ENCODE measurements at places on chromosomes 13 and 19. TPM values are rescaled to one million over a fixed set of nuclear protein-coding genes. Genes with fewer than 3 reads are reported as not detected.

DNA sequence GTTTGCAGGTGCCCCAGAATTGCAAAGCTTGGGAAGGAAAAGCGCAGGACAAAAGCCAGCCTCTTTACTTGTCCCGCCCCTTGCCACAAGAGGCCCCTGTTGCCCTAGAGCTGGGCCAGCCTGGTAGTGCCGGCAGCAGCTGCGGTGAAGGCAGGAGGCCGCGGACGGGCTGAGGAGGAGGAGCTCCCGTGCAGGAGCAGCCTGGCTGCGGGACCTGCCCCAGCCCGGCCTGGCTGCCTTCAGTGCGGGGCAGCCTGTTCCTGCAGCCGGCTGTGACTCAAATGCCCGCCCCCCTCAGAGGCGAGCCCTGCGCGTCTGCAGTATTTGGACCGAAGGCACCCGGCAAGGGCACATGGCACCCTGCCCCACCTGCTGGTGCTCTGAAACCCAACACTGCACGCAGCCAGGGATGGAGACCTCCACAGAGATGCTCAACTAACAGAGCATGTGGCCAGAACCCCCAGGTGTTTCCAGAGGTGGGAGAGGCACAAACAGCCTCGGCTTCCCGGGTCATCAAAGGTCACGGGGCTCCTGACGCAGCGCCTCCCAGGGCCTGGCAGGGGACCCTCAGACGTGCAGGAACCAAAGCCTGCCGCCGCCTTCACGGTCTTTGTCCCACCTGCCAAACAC lies 29.7 kb downstream of the NAXD start:
- peak; percentile 55 for DNase-seq

Gene STARD13
- total RNA-seq, result 46.9 TPM

GRCh38 chr13:95185851-95186250 lies 115.4 kb downstream of the ABCC4 start:
- no peak for DNase-seq

DNA sequence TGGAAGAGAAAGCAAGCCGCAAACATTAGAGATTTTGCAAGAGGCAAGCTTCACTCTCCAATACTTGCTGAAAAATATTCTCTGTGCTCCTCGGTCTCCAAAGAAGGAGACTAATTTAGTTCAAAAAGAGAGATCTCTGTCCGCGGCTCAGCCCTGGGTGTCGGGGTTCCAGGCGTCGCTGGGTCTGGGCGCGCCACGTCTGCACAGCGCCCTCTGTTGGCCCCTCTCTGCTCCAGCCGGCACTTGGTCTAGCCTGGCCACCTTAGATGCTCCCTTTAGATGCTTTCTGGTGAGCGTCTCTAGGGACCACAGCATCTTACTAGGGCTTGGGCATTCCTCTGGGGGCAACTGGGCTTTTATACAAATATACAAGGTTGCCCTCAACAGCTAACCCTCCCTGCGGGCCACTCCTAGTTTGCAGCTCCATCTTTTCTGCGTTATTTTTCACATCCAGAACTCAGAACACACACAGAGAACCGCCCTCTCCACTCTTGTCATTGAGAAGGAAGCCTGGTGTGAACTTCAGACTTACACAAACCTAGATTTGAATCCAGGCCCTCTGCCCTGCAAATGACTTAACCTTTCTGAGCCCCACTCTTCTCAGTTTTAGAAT lies 78.3 kb downstream of the CYSLTR2 start:
- no peak for DNase-seq

DNA sequence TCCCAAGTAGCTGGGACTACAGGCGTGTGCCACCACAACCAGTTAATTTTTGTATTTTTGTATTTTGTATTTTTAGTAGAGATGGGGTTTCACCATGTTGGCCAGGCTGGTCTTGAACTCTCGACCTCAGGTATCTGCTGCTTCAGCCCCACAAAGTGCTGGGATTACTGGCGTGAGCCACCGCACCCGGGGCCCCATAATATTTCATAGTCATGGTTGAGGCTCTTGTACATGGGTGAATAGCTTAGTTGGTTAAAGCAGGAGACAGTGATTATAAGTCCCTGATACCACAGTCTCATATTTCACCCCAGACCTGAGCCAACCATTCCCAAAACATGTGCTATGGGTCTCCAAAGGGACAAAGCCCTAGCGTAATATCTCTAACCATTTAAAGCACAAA lies 26.1 kb downstream of the MBNL2 start:
- no peak for DNase-seq

Gene MYBPC2
- total RNA-seq, result not detected

Gene LRG1
- not detected for total RNA-seq

- no peak for DNase-seq
Measured at GRCh38 chr19:18171605-18172327, 1.8 kb upstream of the IFI30 start.

DNA sequence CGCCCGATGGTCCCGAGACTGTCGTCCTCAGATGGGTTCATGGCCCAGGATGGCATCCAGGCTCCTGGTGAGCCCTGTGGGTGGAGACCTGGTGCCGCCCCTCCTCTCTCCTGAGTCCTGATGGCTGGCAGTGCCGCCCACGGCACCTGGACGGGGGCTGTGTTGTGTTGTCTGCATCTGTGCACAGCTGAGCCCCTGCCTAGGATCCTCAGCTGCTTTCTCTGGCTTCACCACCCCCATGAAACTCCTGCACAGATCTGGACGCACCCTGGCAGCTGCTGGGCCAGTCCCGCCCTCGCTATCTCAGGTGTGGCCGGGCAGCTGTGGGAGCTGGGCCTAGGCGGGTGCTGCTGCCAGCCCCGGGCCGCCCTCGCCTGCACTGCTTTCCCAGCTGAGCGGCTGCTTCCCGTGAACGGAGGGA lies 27.7 kb downstream of the MCF2L start:
- no peak for DNase-seq

DNA sequence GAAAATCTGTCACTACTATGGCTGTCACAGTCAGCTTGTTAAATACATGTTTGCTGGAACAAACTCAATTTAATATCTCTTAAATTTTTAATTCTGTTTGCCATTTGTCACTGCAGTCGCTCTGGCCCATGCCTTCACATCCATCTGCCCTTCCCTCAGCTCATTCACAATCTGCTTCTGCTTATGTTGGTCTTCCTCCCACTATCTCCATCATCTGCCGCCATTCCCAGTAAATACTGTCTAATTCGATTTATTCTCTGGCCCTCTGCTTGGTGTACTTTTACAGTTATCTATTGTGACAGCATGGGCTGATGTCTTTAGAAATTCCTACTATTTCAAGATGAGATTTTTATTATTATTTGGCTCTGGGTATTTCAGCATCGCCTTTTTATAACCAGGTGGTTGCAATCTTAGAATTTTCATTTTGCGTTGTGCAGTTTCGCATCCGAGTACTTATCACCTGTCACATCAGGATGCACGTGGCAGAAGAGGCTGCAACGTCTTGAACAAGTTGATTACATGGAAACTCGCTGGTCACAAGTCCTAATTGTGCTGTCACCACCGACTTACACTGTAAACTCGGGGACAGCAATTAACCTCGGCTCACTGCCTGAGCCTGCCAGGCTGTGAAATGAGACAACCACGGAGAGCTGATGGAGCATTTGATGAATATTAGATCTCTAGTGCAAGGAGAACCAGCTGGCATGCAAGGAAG lies 158.4 kb downstream of the MYO16 start:
- DNase-seq, result no peak

GRCh38 chr13:51298812-51299211 lies 40.7 kb upstream of the SERPINE3 start:
- DNase-seq, result peak; percentile 19
